NCI-H524 treated with DMSO at 0.1 percent for 48 hours (cell line): ENCODE measurements at places on chromosomes 7 and 10.

DNA sequence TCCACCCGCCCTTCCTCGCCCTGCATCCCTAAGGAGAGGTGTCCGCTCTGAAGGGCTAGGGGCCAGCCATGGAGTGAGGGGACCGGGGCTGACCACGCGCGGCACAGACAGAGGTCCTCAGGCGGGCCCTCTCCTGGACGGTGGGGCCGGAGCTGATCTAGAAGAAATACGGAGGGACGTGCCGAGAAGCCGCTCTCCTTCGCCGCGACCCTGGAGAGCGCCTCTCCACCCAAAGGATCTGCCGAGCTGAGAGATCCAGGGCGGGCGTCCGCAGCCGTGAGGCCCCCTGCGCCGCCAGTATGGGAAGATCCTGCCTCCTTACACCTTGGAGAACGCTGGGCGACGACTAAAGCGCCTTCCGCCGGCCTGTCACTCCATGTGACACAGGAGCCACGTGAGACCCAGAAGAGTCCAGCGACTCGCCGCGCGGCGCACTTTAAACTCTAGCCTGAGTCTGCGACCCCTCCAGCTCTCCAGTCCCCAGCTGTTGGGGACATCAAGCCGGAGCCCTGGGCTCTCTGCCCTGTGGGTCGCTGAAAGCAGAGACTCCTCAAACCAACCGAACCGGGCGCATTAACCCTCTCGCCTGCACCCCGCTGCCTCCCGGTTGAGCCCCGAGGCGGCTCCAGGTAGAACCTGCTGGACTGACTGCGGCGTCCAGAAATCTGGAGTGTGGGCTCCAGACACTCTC, 1.5 kb upstream of the SFMBT2 start:
- DNase-seq: no peak

DNA sequence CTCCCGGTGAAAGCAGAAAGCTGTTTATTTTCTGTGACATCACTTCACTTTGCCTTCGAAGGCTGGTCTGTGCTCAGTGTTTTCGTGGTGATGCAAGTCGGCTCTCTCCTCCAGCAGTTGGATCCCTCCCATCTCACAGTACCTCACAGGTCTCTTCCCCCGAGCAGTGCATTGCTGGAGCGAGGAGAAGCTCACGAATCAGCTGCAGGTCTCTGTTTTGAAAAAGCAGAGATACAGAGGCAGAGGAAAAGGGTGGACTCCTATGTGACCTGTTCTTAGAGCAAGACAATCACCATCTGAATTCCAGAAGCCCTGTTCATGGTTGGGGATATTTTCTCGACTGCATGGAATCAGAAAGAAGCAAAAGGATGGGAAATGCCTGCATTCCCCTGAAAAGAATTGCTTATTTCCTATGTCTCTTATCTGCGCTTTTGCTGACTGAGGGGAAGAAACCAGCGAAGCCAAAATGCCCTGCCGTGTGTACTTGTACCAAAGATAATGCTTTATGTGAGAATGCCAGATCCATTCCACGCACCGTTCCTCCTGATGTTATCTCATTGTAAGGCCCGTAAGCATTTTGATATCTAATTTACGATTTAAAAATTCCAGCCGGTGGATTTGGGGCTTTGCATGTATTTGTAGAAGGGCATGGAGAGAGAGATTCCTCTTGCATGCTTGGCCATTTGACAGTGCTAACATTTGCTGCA, at the start of gene LGI1:
TSS of gene LGI1 (plus strand) at position 136 of the 707 bp plus-strand sequence. CDS start at position 345, 209 bp downstream.
- DNase-seq: no peak

GRCh38 chr7:106823631-106824030, 41.5 kb upstream of the PIK3CG start:
- no peak for DNase-seq

- no peak for DNase-seq
Observed at GRCh38 chr10:10462151-10462941, 555.3 kb upstream of the CELF2 start.

- DNase-seq: no peak
Observed at GRCh38 chr7:102320601-102321350, 34.1 kb downstream of the SH2B2 start.

GRCh38 chr7:42093349-42093905, 143.6 kb downstream of the GLI3 start:
- DNase-seq: no peak

GRCh38 chr7:39631736-39632308, 8.4 kb downstream of the RALA start:
- DNase-seq: no peak

DNA sequence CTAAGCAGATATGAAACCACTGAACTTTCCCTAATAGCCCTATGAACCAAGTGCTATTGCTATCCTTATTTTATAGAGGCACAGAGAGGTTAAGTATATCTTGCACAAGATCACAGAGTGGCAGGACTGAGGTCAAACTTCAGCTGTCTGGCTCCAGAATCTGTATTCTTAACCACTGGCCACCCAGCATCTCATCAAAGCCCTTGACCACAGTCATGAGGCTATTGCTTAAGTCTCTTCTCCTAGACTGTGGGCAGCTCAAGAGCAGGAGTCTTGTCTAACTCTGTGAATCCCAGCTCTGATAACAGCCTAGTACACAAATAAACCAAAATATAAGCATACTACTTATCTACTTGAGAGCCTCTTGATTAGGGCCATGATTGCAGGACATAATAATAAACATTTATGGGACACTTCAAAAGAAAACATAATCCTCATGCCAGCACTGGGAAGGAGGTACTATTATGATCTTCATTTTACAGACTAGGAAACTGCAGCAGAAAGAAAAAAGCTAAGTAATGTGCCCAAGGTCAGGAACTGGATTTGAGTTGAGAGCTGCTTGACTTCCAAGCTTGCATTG, 22.4 kb upstream of the SMC3 start:
- DNase-seq: no peak

- no peak for DNase-seq
Observed at GRCh38 chr7:138785587-138786437, 12.0 kb upstream of the TMEM213 start.

GRCh38 chr10:88117869-88118632, 254.6 kb downstream of the PTEN start:
- no peak for DNase-seq

DNA sequence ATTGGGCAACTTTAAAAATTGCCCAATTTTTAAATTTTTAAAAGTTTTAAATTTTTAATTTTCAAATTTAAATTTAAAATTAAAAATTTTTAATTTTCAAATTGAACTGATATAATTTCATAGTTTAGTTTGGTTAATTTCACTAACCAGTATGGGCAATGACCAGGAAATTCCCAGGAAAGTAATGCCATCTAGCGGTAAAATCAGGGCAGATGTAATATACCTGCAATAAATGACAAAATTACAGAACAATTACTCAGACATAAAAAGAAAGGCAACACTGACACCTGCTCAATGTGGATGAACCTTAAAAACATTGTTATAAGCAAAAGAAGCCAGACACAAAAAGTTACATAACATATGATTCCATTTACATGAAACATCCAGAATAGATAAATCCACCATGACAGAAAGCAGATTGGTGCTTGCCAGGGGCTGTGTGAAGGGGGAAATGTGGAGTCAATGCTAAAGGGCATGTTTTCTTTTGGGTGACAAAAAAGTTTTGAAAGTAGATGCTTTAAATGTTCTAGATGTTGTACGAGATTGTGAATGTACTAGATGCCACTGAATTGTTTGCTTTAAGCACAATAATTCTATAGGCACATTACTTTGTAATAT, 28.6 kb upstream of the SLC16A12 start:
- DNase-seq: no peak

DNA sequence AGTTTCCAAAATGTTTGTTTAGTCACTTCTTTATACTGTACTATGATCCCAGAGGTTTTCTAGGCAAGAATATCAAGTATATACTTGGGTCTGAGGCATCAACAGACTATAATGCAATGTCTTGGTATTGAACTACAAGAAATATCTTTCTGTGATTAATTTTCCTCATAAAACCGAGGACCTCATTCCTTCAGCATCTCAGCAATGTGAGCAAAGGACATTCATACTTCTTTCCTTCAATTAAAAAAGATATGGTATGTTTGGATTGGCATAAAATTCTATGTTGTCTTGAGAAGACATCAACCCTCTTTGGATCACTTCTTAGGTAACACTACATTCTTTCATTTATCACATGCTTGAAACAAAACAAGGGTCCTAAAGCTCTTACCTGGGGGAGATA, 524.5 kb downstream of the PHTF2 start:
- no peak for DNase-seq

- DNase-seq: no peak
Observed at GRCh38 chr10:49243139-49243538, 54.9 kb upstream of the TMEM273 start.
